Right forelimb (tissue), 1 donor: ENCODE measurements at places on chromosomes 12 and 14.

- DNase-seq: no peak
Observed at GRCh38 chr12:42790761-42791151, 201.2 kb upstream of the PRICKLE1 start.

DNA sequence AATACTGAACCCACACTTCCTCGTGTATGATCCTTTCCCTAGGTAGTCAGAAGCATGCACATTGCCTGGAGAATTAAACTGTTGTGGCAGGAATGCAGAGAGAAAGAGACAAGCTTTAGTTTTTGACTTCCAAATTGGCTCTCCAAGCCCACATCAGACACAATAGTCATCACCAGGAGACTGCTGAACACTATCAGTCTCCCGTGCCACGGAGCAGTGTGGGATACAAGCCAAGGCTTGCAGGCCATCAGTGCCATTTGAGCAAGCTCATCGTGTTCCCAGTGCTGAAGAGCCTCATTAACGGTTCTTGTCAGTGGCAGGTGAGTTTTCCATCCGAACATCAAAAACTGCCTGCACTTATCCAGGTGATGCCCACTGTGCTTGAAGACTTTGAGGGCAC is 410.8 kb downstream of the NAV3 start:
- no peak for DNase-seq

- no peak for DNase-seq
Observed at GRCh38 chr14:70794294-70794693, 15.0 kb downstream of the MAP3K9 start.

GRCh38 chr14:65370801-65371248 is 41.7 kb upstream of the FUT8 start:
- DNase-seq: no peak

- no peak for DNase-seq
Observed at GRCh38 chr14:72986857-72987256, 40.0 kb downstream of the ZFYVE1 start.

- no peak for DNase-seq
Observed at GRCh38 chr12:25320123-25321006, 69.6 kb upstream of the KRAS start.
